A549 treated with Hydrocortisone at 1 μM for 4 hours (cell line): ENCODE measurements at places on chromosomes 1 and 21. TPM values are rescaled to one million over a fixed set of nuclear protein-coding genes. Genes with fewer than 3 reads are reported as not detected.

Gene GOLT1A
- 3.2 to 6.6 TPM (median 4.6 TPM) in 5 replicates for total RNA-seq

Gene CDK18
- total RNA-seq, result 0.67 to 1.0 TPM (median 0.83 TPM) in 5 replicates

Gene RNU1-3
- total RNA-seq, result 6.1 to 30.4 TPM (median 9.0 TPM) in 3 of 5 replicates, not detected in the others

Gene TNFRSF14
- 0.14 to 0.55 TPM (median 0.28 TPM) in 5 replicates for total RNA-seq

Gene VANGL2
- total RNA-seq, result 0.55 to 1.0 TPM (median 0.76 TPM) in 5 replicates

Gene BLZF1
- total RNA-seq, result 12.8 to 20.3 TPM (median 13.2 TPM) in 5 replicates
